NCI-H1694 treated with DMSO at 0.1 percent for 48 hours (cell line): ENCODE measurements at places on chromosomes 1 and 21.

DNA sequence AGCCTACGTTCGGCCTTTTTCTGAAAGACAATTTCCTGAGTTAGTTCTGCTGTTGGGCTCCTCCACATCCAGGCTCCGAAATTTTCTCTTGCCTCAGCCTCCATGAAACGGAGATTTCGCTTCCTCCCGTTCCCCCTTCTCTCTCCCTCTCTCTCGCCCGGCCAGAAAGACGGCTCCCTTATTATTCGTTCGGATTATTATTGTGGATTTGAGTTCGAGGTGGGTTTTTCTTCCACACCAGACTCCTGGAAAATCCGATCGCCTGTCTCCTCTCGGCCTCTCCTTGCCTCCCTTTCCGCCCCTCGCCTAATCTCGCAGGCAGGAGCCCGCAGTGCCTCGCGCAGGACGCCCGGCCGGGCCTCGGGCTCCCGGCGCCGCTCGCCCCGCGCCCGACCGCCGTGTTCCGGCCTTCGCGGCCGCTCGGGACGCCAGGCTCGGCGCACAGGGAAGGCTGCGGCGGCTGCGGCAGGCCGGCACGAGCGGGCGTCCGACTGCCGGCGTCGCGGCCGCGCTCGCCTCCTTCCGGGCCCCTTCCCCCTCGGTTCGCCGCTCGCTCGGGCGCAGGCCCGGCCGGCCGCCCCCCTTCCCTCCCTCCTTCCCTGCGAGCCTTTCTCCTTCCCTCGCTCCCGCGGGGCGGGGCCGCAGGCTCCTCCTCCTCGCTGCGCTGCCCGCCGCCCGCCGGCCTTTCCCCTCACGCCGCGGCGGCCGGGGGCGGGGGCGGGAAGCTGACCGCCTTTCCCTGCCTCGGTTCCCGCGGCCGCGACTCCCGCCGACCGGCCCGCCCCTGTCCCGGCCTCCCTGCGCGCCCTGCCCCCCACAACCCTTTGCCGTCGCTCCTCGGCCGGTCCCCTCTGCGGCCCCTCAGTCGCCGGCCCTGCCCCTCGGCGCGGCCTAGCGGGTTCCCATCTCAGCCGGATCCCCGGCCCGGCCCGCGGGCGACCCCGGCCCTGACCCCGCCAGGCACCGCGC is at the start of gene ARHGEF11:
TSS of gene ARHGEF11 (minus strand) at position 493 of the 969 bp plus-strand sequence. CDS start 1,412 bp downstream, outside the sequence.
- peak; percentile 38 for DNase-seq

DNA sequence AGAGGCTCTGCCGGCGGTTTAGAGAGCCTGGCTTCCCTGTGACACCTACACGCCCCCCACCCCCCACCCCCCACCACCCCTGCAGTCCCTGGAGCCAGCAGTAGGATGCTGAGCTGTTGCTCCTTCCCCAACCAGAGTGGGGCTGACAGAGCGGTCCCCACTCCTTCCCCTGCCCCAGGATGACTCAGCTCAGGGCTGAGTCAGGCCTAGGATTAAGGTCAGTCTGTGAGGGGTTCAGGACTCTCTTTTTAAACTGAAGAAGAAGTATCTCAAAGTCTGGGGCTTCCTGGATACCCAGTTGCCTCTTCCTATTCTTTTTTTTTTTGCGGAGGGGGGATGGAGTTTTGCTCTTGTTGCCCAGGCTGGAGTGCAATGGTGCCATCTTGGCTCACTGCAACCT is 19.1 kb downstream of the DMBX1 start:
- DNase-seq = no peak

DNA sequence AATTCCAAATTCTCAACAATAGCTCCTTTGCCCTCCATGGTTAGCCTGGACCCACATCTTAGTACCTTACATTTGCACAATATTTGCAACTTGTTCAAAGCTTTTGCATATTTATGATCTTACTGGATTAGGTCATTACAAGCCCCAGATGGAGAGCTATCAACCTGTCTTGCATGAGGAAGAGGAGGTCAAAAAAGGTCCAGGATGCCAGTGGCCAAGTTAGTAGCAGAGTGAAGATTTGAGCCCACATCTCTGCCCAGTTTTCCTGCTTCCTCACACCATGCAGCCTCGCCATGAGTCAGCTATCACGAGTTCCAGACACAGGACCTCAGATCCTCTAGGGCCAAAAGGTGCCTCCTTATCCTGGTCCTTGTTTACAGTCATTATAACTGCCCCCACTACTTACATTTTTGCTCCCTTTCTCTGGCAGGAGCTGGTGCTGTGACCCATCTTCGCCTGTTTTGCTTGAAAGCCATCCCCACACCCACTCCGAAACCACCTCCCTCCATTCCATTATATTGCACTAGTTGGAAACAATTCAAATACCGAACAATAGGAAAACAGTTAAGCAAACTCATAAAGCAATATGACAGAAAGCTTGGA is 5.0 kb upstream of the AHCYL1 start:
- no peak for DNase-seq

- DNase-seq = no peak
These were observed 138.5 kb downstream of the CLIC6 start for GRCh38 chr21:34807146-34807880.

DNA sequence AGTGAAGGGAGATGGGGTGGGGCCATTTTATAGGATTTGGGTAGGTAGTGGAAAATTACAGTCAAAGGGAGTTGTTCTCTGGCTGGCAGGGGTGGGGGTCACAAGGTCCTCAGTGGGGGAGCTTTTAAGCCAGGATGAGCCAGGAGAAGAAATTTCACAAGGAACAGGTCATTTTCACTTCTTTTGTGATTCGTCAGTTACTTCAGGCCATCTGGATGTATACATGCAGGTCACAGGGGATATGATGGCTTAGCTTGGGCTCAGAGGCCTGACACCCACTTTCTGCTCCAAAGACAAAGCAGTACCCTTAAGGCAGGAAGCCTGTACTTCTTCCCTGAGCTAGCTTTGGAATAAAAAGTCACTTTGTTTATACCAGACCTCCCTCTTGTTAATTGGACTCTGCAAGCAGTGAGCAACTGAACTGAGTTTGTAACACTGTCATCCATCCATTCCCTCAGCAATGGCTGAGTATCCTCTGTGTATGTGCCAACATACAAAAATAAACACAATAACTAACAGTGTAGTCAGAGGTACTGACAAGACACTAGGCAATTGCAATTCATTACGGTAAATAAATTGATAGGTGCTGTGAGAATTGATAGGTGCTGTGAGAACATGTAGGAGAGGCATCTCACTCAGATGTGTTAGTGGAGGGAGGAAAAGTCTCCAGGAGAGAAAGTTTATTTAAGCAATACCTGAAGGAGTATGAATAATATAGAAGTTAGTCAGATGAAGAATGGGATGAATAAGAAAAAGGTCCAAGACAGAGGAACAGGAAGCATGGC is 14.7 kb upstream of the RGS2 start:
- DNase-seq = no peak

DNA sequence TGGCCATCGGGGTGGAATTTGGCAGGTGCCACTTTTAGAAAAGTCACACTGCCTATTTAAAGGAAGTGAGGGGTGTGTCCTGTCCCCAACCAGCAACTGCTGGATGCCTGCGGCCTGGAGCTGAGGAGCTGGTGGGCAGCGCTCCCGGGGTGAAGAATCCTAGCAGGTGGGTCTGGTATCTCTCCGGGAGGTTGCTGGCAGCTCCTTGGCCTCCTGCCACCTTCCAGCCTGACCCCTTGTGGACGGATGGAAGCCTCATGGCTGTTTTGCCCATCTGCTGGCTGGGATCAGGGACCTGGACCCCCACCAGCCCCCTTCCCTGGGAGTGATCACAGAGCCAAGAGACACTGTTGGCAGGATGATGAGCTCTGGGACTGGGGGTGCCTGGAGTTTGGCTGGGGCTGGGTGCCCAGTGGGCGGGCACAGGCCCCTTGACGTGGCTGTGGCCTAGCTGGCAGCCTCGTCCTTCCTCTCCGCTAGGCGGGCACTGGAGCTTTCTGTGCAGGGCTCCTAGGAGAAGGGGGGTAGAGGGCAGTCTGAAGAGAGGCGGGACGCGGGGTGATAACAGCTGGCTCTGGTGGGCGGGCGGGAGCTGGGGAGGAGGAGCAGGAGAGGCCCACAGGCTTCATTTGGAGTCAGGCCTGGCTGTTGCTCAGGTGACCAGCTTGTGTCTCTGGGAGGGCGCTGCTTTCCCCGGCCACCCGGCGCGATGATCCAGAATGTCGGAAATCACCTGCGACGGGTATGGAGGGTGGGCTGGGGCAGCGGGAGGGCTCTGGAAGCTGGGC is at the start of gene ACOT11:
TSS of gene ACOT11 (plus strand) at position 628 of the 788 bp plus-strand sequence. CDS start at position 710, 82 bp downstream.
- DNase-seq = peak; percentile 95

DNA sequence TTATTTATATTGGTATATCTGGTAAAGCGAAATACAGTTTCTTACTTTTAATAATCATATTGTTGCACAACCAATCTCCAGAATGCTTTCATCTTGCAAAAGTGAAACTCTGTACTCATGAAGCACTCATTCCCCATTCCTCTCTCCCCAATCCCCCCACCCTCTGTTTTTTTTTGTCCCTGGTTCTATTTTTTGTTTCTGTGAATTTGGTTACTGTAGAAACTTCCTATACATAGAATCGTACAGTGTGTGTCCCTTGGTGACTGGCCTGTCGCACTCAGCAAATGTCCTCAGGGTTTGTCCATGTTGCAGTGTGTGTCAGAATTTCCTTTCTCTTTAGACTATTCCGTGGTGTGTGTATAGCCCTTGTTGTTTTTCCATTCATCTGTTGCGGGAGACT is 7.9 kb upstream of the NLRP3 start:
- no peak for DNase-seq

DNA sequence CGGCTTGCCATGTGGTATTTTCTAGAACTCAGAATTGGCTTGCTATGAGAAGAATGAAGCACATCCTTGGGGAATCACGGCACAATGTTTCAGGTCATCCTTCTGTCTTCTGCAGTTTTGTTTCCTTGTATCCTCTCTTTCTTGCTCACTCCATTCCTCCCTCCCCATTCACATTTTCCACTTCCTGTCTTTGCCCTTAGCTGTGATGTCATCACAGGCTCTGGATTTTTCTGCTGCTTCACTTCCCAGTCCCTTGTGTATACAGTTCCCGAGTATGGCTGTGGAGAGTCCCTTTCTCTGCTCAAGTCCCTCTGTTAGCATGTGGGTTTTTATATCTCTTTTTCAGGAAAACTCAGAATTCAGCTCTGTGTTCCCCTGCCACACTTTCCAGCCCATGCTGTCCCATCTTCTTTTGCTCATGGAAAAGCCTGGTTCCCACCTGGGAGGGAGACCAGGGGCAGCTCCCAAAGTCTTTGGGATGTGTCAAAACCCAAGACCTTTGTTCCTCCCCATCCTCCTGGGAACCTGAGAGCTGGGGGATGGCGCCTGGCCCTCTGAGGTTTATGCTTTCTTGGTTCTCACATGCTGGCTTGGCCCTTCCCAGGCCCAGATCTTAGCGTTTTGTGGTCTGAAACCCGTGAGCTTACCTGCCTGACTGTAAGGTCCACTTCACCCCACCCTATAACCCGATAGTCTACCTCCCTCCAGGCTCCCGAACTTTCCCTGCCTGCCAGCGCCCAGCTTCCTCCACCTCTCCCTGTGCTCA is 4.8 kb upstream of the RGS16 start:
- no peak for DNase-seq

DNA sequence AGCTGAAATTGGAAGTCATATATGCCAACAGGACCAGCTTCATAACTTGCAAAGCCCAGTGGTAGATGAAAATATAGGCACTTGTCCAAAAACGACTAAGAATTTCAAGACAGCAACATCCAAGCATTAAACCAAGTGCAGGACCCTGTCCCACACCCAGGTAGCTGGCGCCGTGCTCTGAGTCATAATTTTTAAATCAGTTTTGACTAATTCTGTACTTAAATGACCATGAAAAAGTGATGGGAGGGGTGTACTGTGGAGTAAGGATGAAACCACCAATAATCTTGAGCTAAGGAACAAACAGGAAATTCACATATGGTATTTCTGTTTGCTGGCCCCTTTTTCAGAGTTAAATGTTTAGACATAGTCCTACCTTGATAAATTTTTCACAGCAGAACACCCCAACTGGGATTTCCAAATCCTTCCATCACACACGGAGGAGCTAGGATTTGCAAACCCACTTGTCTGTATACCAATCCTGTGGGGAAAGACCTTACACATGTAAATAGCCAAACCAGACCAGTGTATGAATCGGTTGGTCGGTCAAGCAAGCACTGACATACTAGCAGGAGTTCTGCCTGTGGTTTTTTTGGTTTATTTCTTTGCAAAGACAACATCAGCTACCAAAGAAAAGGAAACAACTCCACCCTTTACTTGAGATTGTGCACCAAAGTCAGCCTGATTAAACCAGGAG is 235.7 kb upstream of the RAB4A start:
- DNase-seq = no peak

- no peak for DNase-seq
These were observed 26.5 kb downstream of the HMGCS2 start for GRCh38 chr1:119742202-119742601.

DNA sequence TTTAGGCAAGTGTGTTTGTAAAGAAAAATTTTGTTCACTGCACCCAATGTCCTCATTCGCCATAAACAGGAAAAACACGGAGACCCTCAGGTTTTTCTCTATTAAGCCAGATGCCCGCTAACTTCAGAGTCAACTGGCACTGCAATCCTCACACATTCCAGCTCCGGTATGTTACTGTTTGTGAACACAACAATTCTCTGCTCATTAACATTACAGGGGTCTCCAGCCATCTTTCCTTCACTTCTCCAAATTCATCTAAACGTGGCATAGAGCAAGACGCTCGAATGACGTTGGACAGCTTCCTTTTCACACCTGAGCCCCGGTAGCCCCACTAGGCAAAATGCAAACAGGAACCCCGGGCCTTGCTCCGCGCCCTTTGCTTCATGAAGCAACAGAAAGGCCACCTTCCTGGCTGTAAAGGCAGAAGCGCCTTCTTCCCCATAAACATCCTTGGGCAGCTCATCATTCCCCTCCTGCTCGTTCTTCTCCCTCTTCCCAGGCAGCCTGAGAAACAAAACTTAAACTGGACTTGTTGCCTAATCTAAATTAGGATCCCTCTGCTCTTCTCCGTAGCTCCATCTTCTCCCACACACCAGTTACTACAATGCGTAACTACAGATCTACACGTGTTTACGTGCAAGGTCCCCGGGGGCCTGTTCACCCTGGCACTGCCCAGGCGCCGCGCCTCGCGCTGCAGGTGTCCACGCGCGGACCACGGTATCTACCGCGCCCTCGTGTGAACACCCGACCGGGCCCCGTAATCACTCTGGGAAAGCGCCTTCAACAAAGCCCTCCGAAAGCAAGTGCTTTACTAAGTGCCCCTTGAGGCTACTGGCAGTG is 1.2 kb downstream of the LBR start:
- no peak for DNase-seq

DNA sequence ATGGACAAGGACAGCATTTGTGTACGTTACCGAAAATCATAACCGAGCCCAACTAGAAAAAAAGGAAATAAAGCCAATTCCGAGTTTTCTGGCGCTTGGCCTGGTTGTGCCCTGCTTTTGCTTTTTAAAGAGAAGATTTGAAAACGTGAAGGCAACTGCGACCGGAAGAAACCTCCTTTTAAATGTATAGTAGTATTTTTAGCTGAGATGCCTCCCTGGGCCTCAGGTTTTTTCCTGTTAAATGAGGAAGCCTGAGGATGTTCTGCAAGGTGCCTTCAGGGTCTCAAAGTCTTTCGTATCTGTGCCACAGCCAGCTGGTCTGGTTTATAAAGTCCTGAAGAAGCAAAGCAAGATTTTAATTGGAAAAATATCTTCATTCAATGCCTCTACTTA is 371 bp upstream of the ODF2L start:
- no peak for DNase-seq
